IPS DF 6.9 (cell line): ENCODE measurements at places on chromosomes 2 and 18.
A peak's percentile ranks its signal among the peaks of the same experiment; 100 is the strongest.

- no peaks in the 10 kb centered on the region for H3K36me3 ChIP-seq
- peaks cover 2% of the 10 kb centered on the region; the same call in 1 of the 2 replicates for H3K4me1 ChIP-seq
- no peak overlapping the region for H3K27ac ChIP-seq
- no peak for DNase-seq
These were observed 229.5 kb downstream of the CNTNAP5 start for GRCh38 chr2:124254621-124255020.

- no peaks in the 10 kb centered on the region for H3K36me3 ChIP-seq
- no peaks in the 10 kb centered on the region for H3K27me3 ChIP-seq
- no peaks in the 10 kb centered on the region; the same call in 1 of the 2 replicates for H3K4me1 ChIP-seq
- no peak overlapping the region for H3K4me3 ChIP-seq
- no peak for DNase-seq
These were observed 96.3 kb upstream of the TANK start for GRCh38 chr2:161063946-161064306.

DNA sequence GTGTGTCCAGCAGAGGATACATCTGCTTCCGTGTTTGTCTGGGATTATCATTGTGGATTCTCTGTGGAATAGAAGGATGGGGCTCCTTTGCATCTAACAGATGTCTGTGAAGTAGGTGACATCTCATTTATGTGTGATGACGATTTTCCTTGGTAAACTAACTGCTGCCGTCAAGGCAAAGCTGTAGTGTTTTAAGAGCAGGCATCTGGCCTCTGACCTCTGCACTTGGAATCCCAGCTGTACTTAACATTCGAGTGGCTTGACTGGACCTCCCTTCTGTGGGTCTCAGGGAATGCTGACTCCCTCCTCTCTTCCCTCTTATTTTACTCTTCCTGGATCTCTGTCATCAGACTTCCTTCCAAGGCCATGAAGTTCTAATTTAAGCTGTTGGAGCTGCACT is 56.4 kb downstream of the DCDC2C start:
- H3K27ac ChIP-seq: no peak overlapping the region
- no peaks in the 10 kb centered on the region for H3K36me3 ChIP-seq
- H3K4me3 ChIP-seq: no peak overlapping the region

DNA sequence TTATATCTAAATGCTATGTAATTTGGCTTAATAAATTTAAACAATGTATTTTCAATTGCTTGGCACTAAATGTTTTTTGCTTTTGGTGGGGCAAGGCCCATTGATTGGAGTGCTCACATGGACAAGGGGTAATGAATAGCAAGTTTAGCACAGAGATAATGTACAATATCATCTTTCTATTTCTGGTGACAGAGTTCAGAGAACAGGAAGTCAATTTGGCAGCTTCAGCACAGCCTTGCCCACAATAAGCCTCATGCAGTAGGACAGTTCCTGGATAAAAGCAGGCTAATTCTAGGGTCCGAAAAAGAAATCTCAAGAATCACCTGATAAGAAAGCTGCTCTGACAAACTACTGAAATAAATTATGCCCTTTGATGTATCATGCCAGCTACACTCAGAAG is 443.9 kb upstream of the FSHR start:
- H3K27ac ChIP-seq: no peak overlapping the region
- H3K4me3 ChIP-seq: no peak overlapping the region
- no peaks in the 10 kb centered on the region for H3K27me3 ChIP-seq
- no peaks in the 10 kb centered on the region for H3K4me1 ChIP-seq
- no peaks in the 10 kb centered on the region for H3K36me3 ChIP-seq

DNA sequence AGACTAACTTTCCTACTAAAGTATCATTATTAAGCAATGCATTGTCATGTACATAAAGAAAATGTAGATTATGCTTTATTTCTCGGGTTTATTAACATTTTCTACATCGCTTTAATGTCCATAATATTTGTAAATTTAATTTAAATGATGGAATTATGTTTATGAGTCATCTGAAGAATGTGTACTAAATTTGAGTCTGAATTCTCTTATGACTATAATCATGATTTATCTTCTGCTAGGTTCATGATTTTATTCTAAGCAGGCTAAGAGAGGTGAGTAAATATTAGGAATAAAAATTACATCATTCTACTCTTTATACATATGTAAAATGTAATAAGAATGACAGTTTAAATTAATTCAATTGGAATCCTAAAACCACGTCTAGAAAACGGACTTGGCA is 206.3 kb upstream of the NOL4 start:
- no peak for DNase-seq
- H3K27me3 ChIP-seq: no peaks in the 10 kb centered on the region
- H3K4me3 ChIP-seq: no peak overlapping the region
- H3K27ac ChIP-seq: no peak overlapping the region
- no peaks in the 10 kb centered on the region for H3K36me3 ChIP-seq

GRCh38 chr2:15745907-15746702 is 154.4 kb downstream of the DDX1 start:
- H3K27ac ChIP-seq: no peak overlapping the region
- no peak overlapping the region for H3K4me3 ChIP-seq
- no peaks in the 10 kb centered on the region for H3K27me3 ChIP-seq

GRCh38 chr2:33068261-33068660 is 121.5 kb downstream of the LTBP1 start:
- no peaks in the 10 kb centered on the region for H3K4me1 ChIP-seq
- no peaks in the 10 kb centered on the region for H3K36me3 ChIP-seq
- H3K4me3 ChIP-seq: no peak overlapping the region

GRCh38 chr2:137291836-137292570 is 526.7 kb downstream of the THSD7B start:
- no peak overlapping the region for H3K4me3 ChIP-seq
- H3K27ac ChIP-seq: no peak overlapping the region
- no peaks in the 10 kb centered on the region for H3K4me1 ChIP-seq
- no peak for DNase-seq

DNA sequence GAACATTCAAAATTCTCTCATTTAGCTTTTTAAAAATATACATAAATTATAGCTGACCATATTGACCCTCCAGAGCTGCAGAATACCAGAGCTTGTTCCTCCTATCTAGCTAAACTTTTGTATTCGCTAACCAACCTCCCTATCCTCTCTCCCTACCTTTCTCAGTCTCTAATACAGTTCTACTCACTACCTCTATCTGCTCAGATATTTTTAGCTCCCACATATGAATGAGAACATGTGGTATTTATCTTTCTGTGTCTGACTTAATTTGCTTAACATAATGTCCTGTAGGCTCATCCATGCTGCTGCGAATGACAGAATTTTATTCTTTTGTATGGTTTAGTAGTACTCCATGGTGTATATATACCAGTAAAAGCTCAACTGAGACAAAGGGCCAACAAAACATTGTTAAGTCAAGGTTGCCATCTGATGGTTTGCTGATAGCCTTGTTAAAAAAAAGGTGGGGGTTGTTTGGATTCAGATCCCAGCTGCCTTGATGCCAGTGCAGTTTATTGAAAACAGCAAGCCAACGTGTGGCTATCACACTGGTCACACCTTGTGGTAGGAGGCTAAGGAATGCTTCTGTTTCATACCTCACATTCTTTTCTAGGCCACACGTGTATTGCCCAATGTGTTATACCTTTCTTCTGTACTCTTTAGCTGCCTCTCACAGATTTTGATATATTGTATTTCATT is 101.5 kb downstream of the VWA3B start:
- no peaks in the 10 kb centered on the region for H3K27me3 ChIP-seq
- H3K36me3 ChIP-seq: no peaks in the 10 kb centered on the region
- no peak overlapping the region for H3K27ac ChIP-seq
- DNase-seq: no peak
- H3K4me3 ChIP-seq: no peak overlapping the region
- H3K4me1 ChIP-seq: no peaks in the 10 kb centered on the region; the same call in 1 of the 2 replicates

DNA sequence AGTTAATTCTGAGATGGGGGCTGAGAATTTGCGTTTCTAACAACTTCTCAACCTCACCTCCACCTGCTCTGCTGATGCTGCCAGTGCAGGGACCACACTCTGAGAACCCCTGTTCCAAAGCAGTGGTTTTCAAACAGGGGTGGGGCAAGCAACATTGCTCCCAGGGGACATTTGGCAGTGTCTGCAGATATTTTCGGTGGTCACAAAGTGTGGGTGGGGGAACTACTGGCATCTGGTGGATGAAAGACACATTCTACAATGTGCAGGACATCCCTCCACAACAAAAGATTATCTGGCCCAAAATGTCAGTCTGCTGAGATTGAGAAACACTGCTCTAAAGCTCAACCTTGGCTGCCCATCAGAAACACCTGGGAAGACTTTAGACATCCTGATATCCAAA is 188.7 kb upstream of the SATB2 start:
- DNase-seq: no peak
- no peaks in the 10 kb centered on the region for H3K4me1 ChIP-seq
- no peaks in the 10 kb centered on the region for H3K36me3 ChIP-seq
- H3K27ac ChIP-seq: no peak overlapping the region
- no peaks in the 10 kb centered on the region for H3K27me3 ChIP-seq

DNA sequence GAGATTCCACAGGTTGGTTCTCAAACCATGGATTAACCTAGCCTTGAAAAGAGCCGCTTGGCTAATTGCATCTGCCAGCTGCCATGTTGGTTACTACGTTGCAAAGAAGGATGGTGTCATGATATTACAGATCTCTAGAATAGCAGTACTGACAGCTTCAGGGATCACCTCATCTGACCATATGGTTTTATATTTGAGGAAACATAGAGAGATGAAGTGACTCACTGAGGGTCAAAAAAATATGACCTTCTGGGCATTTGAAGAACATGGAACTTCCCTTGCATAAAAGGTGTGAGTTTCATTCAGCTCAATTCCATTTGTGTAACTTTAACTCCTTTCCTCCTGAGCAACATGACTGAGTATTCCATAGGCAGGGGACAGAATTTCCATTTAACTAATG is 242.3 kb downstream of the SETBP1 start:
- no peaks in the 10 kb centered on the region for H3K36me3 ChIP-seq
- H3K4me3 ChIP-seq: no peak overlapping the region
- no peaks in the 10 kb centered on the region for H3K27me3 ChIP-seq
- H3K4me1 ChIP-seq: no peaks in the 10 kb centered on the region
- no peak for DNase-seq
- no peak overlapping the region for H3K27ac ChIP-seq

DNA sequence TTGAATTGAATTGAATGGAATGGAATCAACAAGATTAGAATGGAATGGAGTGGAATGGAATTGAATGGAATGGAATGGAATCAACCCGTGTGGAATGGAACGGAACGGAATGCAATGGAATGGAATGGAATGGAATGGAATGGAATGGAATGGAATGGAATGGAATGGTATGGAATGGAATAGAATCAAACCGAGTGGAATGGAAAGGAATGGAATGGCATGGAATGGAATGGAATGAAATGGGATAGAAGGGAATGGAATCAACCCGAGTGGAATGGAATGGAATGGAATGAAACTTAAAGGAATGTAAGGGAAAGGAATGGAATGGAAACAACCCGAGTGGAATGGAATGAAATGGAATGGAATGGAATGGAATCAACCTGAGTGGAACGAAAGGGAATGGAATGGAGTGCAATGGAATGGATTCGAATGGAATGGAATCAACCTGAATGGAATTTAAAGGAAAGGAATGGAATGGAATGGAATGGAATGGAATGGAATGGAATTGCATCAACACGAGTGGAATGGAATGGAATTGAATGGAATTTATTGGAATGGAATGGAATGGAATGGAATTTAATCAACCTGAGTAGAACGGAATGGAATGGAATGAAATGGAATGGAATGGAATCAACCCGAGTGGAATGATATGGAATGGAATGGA is 1146.6 kb downstream of the RPIA start:
- DNase-seq: no peak
- H3K27me3 ChIP-seq: no peaks in the 10 kb centered on the region
- no peaks in the 10 kb centered on the region for H3K36me3 ChIP-seq
- no peak overlapping the region for H3K27ac ChIP-seq
- H3K4me1 ChIP-seq: no peaks in the 10 kb centered on the region
- no peak overlapping the region for H3K4me3 ChIP-seq

- no peaks in the 10 kb centered on the region for H3K4me1 ChIP-seq
- H3K27ac ChIP-seq: no peak overlapping the region
- no peaks in the 10 kb centered on the region for H3K36me3 ChIP-seq
- no peaks in the 10 kb centered on the region for H3K27me3 ChIP-seq
These were observed 56.8 kb downstream of the SP110 start for GRCh38 chr2:230162981-230163380.

- H3K27ac ChIP-seq: no peak overlapping the region
- no peak for DNase-seq
- H3K27me3 ChIP-seq: no peaks in the 10 kb centered on the region
- no peaks in the 10 kb centered on the region for H3K36me3 ChIP-seq
These were observed 311.5 kb upstream of the MGAT5 start for GRCh38 chr2:133942398-133942797.

- H3K4me3 ChIP-seq: no peak overlapping the region
- H3K27me3 ChIP-seq: no peaks in the 10 kb centered on the region; the same call in 1 of the 2 replicates
- no peaks in the 10 kb centered on the region for H3K36me3 ChIP-seq
- no peak overlapping the region for H3K27ac ChIP-seq
These were observed 21.3 kb upstream of the CD28 start for GRCh38 chr2:203685081-203685621.

DNA sequence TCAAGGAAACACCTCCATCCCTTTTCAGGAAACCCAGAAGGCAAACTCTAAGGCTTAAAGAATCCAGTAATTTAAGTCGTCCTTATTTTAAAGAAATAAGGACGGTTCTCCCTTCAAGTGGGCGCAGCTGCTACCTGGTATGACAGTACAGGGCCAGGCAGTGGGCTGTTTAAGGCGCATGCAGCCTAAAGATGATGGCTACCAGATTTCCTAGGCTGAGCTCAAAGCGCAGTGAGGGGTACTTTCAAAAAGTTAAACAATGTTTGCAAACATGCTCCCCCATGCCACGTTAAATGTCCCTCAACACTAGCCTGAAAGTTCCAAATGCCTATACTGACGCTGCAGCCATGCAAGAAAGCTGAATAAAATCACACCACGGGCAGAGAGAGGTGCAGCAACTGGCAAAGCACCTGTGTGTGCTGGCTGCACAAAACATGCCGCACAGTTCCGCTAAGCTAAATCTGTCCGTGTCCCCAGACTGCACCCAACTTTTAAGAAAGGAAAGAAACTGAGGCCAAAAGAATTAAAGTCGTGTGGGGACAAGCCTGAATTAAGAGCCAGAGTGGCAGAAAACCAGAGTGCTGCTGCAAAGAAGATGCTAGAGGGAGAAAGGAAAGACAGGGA is 583 bp downstream of the HIBCH start:
- no peak for DNase-seq
- H3K4me1 ChIP-seq: no peaks in the 10 kb centered on the region
- H3K27ac ChIP-seq: no peak overlapping the region
- H3K4me3 ChIP-seq: peak overlapping the region; percentile 59; the same call in 1 of the 2 replicates
- no peaks in the 10 kb centered on the region for H3K36me3 ChIP-seq
- H3K27me3 ChIP-seq: no peaks in the 10 kb centered on the region

DNA sequence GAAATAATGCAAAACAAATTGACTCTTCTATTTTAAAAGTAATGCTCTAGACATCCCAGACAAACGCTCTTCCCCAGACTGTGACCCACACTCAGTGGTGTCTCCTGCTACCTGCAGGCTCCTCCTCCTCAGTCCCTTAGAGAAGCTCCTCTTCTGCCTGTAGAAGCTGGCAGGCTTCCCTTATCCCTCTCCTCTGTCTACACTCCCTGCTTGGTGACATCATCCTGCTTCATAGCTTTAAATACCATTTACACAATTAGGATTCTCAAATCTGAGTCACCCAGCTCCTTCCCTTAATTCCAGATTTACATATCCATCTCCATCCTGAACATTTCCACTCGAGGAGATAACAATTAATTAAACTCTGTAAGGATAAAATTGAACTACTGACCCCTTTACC is 167.9 kb downstream of the FBXO15 start:
- no peak overlapping the region for H3K27ac ChIP-seq
- no peaks in the 10 kb centered on the region for H3K36me3 ChIP-seq
- H3K4me1 ChIP-seq: 0 out of 2 replicates have a peak, but pooled peaks cover 3% of the 10 kb centered on the region

- no peak for DNase-seq
- peaks cover 12% of the 10 kb centered on the region for H3K36me3 ChIP-seq
- H3K27me3 ChIP-seq: no peaks in the 10 kb centered on the region
- no peak overlapping the region for H3K4me3 ChIP-seq
- H3K4me1 ChIP-seq: no peaks in the 10 kb centered on the region
These were observed 8.4 kb downstream of the NCAPH start for GRCh38 chr2:96344011-96344410.
